ENCODE measurements at places on chromosomes 2 and 18.

DNA sequence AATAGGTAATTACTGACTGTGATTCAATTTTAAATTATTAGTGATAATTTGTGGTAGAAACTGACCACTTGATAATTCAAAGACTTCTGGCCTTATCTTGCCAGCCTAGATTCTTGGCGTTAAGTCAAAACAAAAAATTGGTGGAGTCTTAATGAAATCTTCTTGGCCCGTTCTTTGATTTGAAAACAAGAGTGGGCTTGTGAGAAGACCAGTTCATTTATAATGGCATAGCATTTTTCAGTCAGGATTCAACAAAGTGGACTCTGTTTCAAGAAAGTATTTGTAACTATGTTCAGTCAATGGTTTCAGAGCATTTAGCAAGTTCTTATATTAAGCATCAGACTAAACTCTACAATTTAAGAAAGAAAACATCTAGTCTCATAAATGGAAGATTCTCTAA, 26.0 kb downstream of the ITGA4 start:
- H3K36me3 ChIP-seq, result no peaks in the 10 kb centered on the region
- no peaks in the 10 kb centered on the region for H3K27me3 ChIP-seq
- H3K27ac ChIP-seq, result no peak overlapping the region
- H3K4me1 ChIP-seq, result no peaks in the 10 kb centered on the region
- H3K4me3 ChIP-seq, result no peak overlapping the region
- no peak for DNase-seq

DNA sequence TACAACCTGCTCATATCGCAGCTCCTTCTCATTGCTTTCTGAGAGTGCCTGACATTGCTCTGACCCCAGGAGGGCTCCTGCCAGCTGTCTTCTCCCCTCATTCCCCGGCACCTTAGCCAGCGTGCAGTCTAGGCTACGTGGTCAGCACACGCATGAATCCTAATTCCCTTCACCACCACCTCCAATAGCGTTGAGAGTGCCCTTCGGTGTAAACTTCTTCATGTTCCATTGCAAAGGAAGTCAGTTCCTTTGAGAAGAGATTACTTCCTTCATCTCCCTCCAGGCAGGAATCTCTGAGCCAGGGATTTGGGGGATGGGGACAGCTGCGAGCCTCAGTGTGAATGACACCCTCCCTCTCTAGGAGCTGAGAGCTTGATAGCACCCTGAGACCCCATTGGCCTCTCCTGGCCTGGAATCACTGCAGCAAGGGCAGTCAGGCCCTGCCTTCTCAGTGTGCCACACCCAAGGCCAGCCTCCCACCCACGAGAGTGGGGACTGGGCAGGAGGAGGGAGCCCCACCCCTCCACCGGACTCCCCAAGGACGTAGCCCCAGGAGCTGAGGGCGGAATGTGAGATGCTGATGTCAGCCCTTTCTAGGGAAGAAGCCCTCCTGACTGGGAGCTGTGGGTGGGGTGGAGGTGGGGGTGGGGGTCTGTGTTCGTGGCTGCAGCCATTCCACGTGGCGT, 53.4 kb downstream of the SLC66A2 start:
- H3K4me3 ChIP-seq, result peak overlapping the region; percentile 44
- no peaks in the 10 kb centered on the region for H3K4me1 ChIP-seq
- no peak overlapping the region for H3K27ac ChIP-seq
- no peaks in the 10 kb centered on the region for H3K27me3 ChIP-seq
- peak; percentile 10 for DNase-seq

- H3K27ac ChIP-seq, result no peak overlapping the region
- H3K4me1 ChIP-seq, result no peaks in the 10 kb centered on the region
- no peaks in the 10 kb centered on the region for H3K36me3 ChIP-seq
- no peaks in the 10 kb centered on the region for H3K27me3 ChIP-seq
- no peak for DNase-seq
Measured at GRCh38 chr2:173049831-173050230, 25.8 kb upstream of the MAP3K20 start.

DNA sequence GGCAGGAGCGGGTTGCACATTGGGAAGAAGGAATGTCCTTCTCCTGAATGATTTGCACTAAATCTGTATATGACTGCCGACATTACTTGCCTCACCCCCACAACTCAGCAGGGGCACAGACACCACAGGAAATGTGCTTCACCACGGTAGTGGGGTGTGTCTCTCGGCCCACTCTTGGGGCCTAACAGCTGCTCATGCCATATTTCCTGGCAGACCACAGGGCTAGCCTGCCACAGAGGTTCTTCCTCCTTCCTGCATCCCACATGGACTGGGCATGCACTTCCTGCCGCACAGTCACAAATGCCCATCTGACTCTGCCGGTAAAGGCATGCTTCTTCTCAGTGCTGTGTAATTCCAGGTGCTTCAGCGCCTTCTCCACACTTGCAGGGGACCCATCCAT, 10.3 kb upstream of the PAPOLG start:
- no peaks in the 10 kb centered on the region for H3K36me3 ChIP-seq
- no peaks in the 10 kb centered on the region for H3K27me3 ChIP-seq
- no peak for DNase-seq
- H3K4me3 ChIP-seq, result no peak overlapping the region
- no peak overlapping the region for H3K27ac ChIP-seq

GRCh38 chr2:139122711-139123158, 342.5 kb upstream of the NXPH2 start:
- H3K27me3 ChIP-seq, result no peaks in the 10 kb centered on the region
- DNase-seq, result no peak
- no peak overlapping the region for H3K4me3 ChIP-seq
- no peaks in the 10 kb centered on the region for H3K36me3 ChIP-seq
- H3K4me1 ChIP-seq, result no peaks in the 10 kb centered on the region
- no peak overlapping the region for H3K27ac ChIP-seq

DNA sequence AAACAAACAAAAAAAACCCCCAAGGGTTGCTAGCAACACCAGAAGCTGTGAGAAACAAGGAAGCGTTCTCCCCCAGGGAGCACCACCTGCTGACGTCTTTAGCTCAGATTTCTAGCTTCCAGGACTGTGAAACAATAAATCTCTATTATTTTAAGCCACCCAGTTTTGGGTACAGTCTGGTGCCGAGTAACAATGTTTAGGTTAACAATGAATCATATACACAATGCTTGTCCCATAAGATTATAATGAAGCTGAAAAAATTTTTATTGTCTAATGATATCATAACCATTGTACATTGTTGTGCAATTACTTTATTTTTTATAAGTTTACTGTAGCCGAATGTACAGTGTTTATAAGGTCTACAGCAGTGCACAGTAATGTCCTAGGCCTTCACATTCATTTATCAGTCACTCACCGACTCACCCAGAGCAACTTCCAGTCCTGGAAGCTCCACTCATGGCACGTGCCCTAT, 72.1 kb upstream of the CAB39 start:
- H3K27ac ChIP-seq, result no peak overlapping the region
- no peak for DNase-seq
- H3K27me3 ChIP-seq, result no peaks in the 10 kb centered on the region
- H3K4me1 ChIP-seq, result no peaks in the 10 kb centered on the region

DNA sequence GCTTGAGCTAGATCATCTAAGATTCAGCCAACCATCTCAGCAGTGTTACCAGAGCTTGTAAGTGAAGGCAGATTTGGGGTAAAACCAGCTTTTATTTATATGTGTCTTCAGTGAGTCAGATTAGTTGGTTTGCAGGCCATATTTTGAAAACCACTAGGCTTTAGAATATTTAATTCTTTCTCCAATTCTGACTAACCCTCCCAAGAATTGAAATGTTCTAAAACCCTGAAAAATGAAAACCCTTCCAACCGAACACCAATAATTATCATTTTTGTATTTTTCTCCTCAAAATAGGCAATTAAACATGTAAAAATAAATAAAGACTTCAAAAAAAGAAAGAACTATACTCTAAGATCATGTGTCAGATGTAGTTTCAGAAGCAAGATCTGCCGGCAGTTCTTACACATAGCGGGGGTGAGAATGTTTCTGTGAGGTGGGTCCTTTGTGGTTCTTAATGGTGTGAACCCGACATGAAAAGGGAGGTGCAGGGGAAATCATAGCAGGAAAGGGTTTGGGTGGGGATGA, 14.2 kb downstream of the PLEK start:
- no peak overlapping the region for H3K27ac ChIP-seq
- no peak for DNase-seq
- H3K27me3 ChIP-seq, result no peaks in the 10 kb centered on the region
- no peaks in the 10 kb centered on the region for H3K36me3 ChIP-seq
- H3K4me1 ChIP-seq, result no peaks in the 10 kb centered on the region
- H3K4me3 ChIP-seq, result no peak overlapping the region

DNA sequence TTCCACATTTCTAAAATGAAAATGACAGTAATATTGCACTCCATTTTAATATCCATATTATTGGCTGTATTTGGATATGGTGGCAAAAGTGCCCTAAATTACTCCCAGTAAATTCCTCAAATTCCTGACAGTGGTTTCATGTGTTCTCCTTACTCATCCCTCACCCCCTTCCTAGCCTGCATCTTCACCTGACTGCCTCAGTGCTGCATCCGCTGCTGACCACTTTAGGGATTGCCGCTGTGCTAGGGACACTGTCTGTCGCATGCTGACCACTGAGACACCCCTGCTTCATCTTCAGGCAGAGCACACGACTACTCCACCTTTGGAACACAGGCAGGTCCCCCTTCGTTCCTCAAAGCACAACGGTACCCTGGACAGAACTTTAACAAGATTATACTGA, 32.6 kb downstream of the DSEL start:
- no peak overlapping the region for H3K4me3 ChIP-seq
- no peak overlapping the region for H3K27ac ChIP-seq
- DNase-seq, result no peak
- no peaks in the 10 kb centered on the region for H3K36me3 ChIP-seq
- no peaks in the 10 kb centered on the region for H3K4me1 ChIP-seq

- H3K27ac ChIP-seq, result no peak overlapping the region
- no peaks in the 10 kb centered on the region for H3K4me1 ChIP-seq
- no peak overlapping the region for H3K4me3 ChIP-seq
- no peaks in the 10 kb centered on the region for H3K27me3 ChIP-seq
Measured at GRCh38 chr2:70202236-70202806, 11.5 kb upstream of the C2orf42 start.

DNA sequence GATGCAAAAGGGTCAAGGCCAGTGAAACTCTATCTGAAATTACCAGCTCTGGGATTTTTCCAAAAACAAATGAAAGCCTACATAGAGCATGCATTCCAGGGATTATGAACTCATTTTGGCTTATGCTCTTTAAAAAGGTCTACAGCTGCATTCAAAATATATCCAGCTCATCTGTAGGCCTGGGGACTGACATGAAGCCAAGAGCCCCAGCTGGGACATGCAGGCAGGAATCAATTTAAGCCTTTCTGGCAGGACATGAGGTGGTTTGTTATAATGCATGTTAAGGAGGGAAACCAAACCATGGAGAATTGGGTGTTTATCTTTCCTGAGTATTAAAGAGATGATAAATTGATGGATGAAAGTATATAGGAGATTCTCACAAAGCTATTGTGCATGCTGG, 164.5 kb downstream of the RBM43 start:
- no peak overlapping the region for H3K27ac ChIP-seq
- H3K36me3 ChIP-seq, result no peaks in the 10 kb centered on the region
- no peaks in the 10 kb centered on the region for H3K27me3 ChIP-seq
- no peak overlapping the region for H3K4me3 ChIP-seq
- no peaks in the 10 kb centered on the region for H3K4me1 ChIP-seq

DNA sequence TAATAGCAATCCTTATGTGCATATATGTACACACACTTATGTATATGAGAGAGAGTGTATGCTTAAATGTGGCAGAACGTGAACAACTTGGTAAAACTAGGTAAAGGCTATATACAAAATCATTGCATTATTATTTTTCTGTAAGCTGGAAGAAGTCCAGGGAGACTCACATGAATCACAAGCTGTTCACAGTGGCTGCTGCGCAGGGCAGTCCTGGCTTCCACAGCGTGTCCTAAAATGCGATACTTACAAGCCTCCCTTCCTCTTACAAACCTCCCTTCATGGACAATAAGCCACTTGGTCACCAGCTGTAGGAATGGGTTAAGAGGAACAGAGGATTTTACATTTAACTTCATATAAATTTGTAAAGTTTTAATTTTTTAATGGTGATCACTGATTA, 114.9 kb upstream of the AGAP1 start:
- no peaks in the 10 kb centered on the region for H3K4me1 ChIP-seq
- H3K27ac ChIP-seq, result no peak overlapping the region
- H3K4me3 ChIP-seq, result no peak overlapping the region
- no peak for DNase-seq
- H3K36me3 ChIP-seq, result no peaks in the 10 kb centered on the region
- H3K27me3 ChIP-seq, result no peaks in the 10 kb centered on the region

DNA sequence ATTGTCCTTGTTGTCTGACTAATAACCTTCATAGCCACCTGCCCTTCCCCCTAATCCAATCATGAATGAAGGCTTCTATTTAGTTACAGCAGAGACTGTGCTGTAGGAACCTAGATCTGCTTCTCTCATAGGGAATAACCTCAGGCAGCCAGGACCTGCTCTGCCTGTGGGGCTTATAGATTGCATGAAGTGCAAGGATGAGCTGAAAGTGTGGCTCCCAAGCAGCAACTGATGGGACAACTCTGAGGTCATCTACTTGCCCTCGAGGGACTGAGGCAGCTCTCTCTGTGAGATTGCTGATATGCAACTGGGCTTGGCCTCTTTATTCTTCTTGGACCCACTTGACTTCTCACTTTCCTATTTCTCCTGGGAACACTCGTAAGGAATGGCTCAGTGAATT, 23.8 kb upstream of the SLC38A11 start:
- H3K4me1 ChIP-seq, result no peaks in the 10 kb centered on the region
- no peak for DNase-seq
- H3K27ac ChIP-seq, result no peak overlapping the region
- no peak overlapping the region for H3K4me3 ChIP-seq

DNA sequence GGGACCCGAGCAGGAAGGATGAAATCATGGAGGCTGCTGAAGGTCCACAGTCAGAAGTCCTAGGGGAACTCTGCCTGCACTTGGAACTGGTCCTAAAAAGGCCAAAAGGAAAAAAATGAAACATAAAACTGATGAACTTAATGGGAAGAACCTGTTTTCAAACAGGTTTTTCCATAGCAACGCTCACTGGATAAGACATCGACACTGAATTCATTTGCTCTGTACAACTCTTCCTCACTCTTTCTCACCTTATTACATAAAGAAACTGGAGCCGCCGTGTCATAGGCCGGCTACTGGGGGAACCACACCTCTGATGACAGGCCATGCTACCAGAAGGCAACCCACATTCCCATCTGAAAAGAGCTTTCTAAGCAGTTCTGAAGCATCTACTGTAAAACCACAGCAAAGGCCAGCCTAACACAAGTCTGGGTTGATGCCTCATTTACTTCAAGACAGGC, 83.6 kb downstream of the FARSB start:
- DNase-seq, result no peak
- peak overlapping the region; percentile 61 for H3K27ac ChIP-seq
- H3K4me1 ChIP-seq, result peaks cover 10% of the 10 kb centered on the region
- H3K4me3 ChIP-seq, result no peak overlapping the region
- H3K27me3 ChIP-seq, result no peaks in the 10 kb centered on the region

DNA sequence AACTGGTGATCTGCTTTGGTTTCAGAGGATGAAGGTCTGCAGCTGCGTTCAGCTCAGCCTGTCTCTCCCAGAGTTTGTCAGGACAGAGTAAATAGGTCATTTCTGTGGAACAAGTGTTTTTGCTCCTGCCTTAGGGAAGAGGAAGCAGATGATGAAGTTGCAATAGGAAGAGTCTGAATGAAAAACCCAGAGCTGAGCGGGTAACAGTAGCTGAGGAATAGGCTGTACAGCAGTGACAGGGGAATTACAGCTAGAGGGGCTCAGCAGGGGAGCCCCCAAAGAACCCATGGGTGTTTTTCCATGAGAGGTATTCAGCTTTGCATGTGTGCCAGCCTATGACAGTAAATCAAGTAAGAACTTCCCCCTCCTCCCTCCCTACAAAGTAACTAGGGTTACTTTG, 10.3 kb upstream of the CYBRD1 start:
- H3K4me1 ChIP-seq, result no peaks in the 10 kb centered on the region
- no peak overlapping the region for H3K27ac ChIP-seq
- no peaks in the 10 kb centered on the region for H3K36me3 ChIP-seq
- H3K27me3 ChIP-seq, result no peaks in the 10 kb centered on the region

- H3K4me3 ChIP-seq, result no peak overlapping the region
- H3K36me3 ChIP-seq, result no peaks in the 10 kb centered on the region
- H3K4me1 ChIP-seq, result peaks cover 13% of the 10 kb centered on the region
- H3K27ac ChIP-seq, result no peak overlapping the region
Measured at GRCh38 chr2:240933048-240933965, 27.2 kb downstream of the CROCC2 start.
